ENCODE measurements at places on chromosomes 3 and 15. TPM values are rescaled to one million over a fixed set of nuclear protein-coding genes. Genes with fewer than 3 reads are reported as not detected.

KBTBD8 gene
- total RNA-seq: 3.2 TPM

UQCC5 gene
- total RNA-seq: 15.7 TPM

RTP4 gene
- 0.27 TPM for total RNA-seq

BFSP2 gene
- total RNA-seq: not detected

DUOX2 gene
- total RNA-seq: 0.04 TPM

AGTR1 gene
- total RNA-seq: 23.7 TPM

RNF168 gene
- total RNA-seq: 11.9 TPM

SLC2A2 gene
- under 0.01 TPM for total RNA-seq

MEX3B gene
- 7.7 TPM for total RNA-seq

CAMK2N2 gene
- total RNA-seq: 0.04 TPM

TAGLN3 gene
- 3.5 TPM for total RNA-seq

KATNBL1 gene
- total RNA-seq: 113 TPM

TNNC1 gene
- 608 TPM for total RNA-seq

RTP1 gene
- total RNA-seq: 0.04 TPM

DPPA2 gene
- total RNA-seq: not detected

ABHD10 gene
- 27.0 TPM for total RNA-seq

WDR49 gene
- total RNA-seq: 0.58 TPM

FETUB gene
- 0.04 TPM for total RNA-seq

CRABP1 gene
- total RNA-seq: 69.1 TPM

SLC22A13 gene
- total RNA-seq: 0.22 TPM

GCNT3 gene
- under 0.01 TPM for total RNA-seq

HESX1 gene
- total RNA-seq: 1.4 TPM

CATSPER2 gene
- total RNA-seq: 0.93 TPM

IL20RB gene
- 0.84 TPM for total RNA-seq

FAM81A gene
- total RNA-seq: 0.35 TPM

FBXL2 gene
- 8.9 TPM for total RNA-seq

SOX2 gene
- total RNA-seq: 0.22 TPM
